ENCODE measurements at places on chromosomes 5 and 9. TPM values are rescaled to one million over a fixed set of nuclear protein-coding genes. Genes with fewer than 3 reads are reported as not detected.

DNA sequence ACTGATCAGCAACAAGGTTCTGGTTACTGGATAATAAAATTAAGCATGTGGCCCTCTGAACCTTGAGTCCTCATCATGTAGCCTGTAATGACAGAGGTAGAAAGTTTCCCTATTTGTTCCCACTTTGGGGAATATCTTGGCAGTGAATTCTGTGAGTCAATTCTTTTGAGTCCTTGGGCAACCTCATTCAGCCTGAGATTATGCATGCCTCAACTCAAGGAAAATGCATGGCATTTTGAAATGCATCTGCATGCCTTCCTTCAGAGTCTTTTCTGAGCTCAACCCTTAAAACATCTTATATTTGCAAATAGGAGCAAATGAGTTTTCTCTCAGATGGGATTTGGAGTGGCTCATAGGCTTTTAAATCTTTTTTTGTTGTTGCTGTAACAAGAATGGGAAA, 218.1 kb upstream of the CD180 start:
- no peak for DNase-seq

- no peak for DNase-seq
Measured at GRCh38 chr9:93091453-93092081, 4.5 kb upstream of the CARD19 start.

GRCh38 chr5:2383698-2384065, 367.8 kb downstream of the IRX2 start:
- no peak for DNase-seq

DNA sequence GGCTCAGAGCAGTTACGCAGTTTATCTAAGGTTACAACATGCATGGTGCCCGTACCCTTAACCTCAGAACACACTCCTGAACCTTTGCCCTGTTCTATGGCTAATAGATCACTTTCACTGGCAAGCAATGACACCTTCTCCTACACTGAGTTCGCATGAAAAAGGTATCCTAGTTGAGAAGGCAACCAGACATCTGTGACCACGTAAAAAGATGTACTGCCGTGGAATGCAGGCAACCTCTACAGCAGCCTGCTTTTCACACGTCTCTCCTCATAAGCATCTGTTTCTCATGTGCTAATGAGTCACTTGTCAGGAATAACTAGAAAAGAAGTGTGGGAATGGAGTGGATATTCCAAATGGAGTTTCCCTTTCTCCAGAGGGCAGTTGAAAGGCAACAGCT, 71.4 kb downstream of the FBXO38 start:
- no peak for DNase-seq

DNA sequence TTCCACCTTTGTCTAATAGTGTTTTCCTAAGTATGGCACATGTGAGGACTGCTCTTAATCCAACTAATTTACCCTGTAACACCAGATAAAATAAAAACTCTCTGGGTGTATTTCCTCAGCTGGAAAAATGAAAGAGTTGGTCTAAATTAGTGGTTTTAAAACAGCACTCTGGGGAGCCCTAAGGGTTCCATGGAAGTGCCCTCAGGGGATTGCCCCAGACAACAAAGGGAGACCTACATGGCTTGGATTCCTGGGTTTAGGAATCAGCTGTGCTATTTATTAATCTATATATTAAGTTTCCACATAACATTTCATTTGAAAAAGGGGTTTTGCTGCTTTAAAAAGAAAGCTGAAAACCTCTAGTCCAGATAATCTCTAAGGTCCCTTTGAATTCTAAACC, 20.2 kb downstream of the ADAMTS6 start:
- no peak for DNase-seq

DNA sequence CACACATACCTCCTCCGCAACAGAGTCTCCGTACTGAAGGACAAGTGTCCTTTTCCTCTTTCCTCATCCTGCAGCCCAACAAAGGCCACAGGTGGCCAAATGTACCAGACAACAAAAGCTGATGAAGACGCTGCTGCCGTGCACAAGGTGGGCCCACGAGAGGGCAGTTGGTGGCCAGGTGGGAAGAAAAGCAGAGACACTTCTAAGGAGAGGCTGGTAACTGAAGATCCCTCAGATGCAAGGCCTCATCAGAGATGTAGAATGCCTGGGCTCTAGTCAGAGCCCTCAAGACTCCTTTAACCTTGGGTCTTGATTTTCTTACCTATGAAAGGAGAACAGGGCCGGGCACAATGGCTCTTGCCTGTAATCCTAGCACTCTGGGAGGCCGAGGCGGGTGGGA, 75.7 kb downstream of the NRG2 start:
- DNase-seq, result no peak

GRCh38 chr5:135353952-135354721, 44.9 kb downstream of the MACROH2A1 start:
- no peak for DNase-seq

DNA sequence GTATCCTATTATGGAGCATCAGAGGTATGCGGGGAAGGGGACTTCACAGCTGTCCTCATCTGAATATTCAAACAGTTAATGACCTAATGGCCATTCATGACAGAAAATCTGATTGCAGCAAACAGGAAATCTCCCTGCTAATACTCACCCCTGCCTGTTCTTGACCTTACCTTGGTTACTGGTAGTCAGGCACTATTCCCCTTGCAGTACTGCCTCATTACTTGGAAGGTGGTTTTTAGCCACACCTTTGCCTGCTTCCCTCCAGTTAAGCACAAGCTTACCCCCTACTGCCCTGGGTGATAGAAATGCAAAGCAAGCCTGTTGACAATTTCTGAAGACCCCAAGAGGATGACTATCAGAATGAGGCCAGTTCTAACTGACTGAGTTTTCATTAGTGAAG, 332.4 kb downstream of the NTRK2 start:
- no peak for DNase-seq

TMEM252 gene
- total RNA-seq, result not detected

ARSI gene
- 0.32 TPM for total RNA-seq

NADK2 gene
- 37.9 TPM for total RNA-seq

SLC4A9 gene
- 0.10 TPM for total RNA-seq

THBS4 gene
- total RNA-seq, result 68.2 TPM

GLDC gene
- total RNA-seq, result not detected

Measured in heart right ventricle (tissue), 16 donors.